ENCODE measurements at places on chromosomes 5 and 9. TPM values are rescaled to one million over a fixed set of nuclear protein-coding genes. Genes with fewer than 3 reads are reported as not detected.

Gene N4BP3
- 0.67 TPM for total RNA-seq

Gene IL3
- not detected for total RNA-seq

Gene EDIL3
- 0.13 TPM for total RNA-seq

Gene TAF11L5
- not detected for total RNA-seq

Gene PCA3
- not detected for total RNA-seq

Gene C5orf34
- total RNA-seq: 4.5 TPM
